Erythroblast (primary cell): ENCODE measurements at places on chromosomes 13 and 19.

- no peak for DNase-seq
These were observed 49.9 kb downstream of the MBD3L2B start for GRCh38 chr19:6971366-6971765.

GRCh38 chr13:47004027-47004426, 107.2 kb upstream of the HTR2A start:
- DNase-seq, result no peak

DNA sequence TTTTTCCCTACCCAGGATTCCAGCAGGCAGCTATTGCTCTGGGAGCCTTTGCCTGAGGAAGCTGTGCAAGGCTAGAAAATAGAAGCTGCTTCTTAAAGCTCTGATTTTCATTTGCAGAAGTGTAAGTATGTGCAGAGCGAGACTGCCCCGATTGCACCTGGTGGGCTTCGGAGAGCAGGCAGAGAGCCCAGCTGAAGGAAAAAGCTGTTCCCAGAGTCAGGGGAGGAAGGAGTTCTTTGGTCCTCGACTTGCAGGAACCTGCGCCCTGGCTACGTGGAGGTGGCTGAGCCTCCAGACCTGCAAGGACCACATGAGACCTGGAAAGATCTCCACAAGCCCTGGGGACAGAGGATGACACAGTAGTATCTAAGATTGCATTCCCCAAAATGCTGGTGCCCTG, 235.0 kb upstream of the ARGLU1 start:
- no peak for DNase-seq

GRCh38 chr19:9958379-9958821, 22.1 kb upstream of the OLFM2 start:
- no peak for DNase-seq

DNA sequence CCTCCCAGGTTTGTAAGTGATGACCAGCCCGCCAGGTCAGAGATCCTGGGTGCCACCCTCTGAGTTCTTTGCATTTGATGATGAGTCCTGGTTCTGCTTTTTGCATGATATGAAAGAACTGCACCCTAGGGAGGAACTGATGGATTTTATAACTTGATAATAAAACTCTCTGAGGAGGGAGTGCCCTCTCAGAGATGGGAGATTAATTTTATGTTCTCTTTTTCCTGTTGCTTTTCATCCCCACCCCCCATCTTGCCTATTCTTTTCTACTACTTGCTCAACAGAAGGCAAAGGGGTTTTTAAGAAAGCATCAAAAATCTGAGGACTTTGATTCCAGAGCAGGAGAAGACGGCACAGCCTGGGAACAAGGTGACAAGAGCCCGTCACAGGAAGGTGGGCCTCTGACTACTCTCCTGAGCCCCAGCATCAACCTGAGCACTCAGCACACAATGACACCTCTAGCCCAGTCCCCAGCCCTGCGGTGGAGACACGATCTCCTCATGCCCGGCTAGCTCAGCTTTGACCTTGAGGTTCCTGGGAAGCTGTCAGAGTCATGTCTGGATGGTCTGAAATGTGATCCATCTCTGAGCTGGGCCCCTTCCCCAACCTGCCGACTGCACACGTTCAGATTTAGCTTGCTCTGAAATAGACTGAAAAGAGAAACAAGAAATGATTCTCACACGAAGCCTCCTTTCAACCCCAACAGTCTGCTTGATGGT, 69.1 kb downstream of the SIAH3 start:
- DNase-seq, result no peak

DNA sequence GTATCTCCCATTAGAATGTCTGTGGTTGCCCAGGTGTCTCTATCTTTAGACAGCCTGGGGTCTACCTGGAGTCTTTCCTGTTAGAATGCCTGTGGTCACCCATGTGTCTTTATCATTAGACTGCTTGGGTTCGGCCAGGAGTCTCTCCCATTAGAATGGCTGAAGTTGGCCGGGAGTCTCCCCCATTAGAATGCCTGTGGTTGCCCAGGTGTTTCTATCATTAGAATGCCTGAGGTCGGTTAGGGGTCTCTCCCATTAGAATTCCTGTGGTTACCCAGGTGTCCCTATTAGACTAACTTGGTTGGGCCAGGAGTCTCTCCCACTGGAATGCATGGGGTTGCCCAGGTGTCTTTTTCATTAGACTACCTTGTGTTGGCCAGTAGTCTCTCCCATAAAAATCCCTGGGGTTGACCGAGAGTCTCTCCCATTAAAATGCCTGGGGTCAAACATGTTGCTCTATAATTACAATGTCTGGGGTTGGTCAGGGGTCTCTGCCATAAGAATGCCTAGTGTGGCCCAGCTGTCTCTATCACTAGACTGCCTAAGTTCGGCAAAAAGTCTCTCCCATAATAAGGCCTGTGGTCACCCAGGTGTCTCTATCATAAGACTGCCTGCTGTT, 1448.7 kb downstream of the UQCRFS1 start:
- DNase-seq, result no peak
